A549 (cell line): ENCODE measurements at places on chromosomes 11 and 22. TPM values are rescaled to one million over a fixed set of nuclear protein-coding genes. Genes with fewer than 3 reads are reported as not detected.
A peak's percentile ranks its signal among the peaks of the same experiment; 100 is the strongest.

GRCh38 chr11:120398132-120398531 is 61.9 kb downstream of the ARHGEF12 start:
- no peak for DNase-seq

DNA sequence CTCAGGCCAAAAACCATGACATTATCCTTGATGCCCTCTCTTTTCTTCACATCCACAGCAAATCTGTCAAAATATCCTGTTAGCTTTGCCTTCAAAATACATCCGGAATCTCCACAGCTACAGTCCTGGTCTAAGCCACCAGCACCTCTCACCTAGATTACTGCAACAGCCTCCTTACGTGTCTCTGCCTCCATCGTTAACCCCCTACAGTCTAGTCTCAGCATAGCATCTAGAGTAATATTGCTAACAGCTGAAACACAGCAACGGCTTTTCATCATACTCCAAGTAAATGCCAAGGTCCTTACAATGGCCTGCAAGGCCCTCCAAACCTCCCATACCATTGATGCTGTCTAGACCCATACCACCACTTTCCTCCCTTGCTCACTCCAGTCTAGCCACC is 4.4 kb downstream of the TSG101 start:
- peak; percentile 46 for DNase-seq

GRCh38 chr22:23216461-23217170 is 36.3 kb downstream of the BCR start:
- no peak for DNase-seq

DNA sequence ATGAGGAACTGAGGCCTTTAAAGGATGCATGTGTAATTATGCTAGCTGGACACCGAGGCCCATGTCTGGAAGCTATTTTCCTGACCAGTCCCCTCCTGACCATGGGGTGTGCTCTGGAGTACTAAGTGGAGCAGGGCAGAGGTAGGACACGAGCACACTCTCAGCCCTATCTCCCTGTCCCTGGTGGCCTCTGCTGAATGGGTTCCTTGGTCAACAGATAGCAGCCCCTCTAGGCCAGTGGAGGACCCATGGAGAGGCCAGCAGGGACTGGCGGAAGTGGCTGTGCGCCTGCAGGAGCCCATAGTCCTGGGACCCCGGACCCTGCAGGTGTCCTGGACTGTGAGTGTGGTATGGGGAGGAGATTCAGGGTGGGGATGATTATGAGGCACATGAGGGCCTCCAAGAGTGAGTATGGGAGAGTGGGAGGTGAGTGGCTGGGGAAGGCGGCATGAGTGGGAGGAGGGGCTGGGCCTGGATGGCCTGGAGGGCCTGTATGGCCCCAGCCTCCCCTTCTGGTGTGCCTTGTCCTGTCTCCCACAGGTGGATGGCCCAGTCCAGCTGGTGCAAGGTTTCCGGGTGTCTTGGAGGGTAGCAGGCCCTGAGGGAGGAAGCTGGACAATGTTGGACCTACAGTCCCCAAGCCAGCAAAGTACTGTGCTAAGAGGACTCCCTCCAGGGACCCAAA is 9.5 kb downstream of the ROBO3 start:
- DNase-seq, result no peak

DNA sequence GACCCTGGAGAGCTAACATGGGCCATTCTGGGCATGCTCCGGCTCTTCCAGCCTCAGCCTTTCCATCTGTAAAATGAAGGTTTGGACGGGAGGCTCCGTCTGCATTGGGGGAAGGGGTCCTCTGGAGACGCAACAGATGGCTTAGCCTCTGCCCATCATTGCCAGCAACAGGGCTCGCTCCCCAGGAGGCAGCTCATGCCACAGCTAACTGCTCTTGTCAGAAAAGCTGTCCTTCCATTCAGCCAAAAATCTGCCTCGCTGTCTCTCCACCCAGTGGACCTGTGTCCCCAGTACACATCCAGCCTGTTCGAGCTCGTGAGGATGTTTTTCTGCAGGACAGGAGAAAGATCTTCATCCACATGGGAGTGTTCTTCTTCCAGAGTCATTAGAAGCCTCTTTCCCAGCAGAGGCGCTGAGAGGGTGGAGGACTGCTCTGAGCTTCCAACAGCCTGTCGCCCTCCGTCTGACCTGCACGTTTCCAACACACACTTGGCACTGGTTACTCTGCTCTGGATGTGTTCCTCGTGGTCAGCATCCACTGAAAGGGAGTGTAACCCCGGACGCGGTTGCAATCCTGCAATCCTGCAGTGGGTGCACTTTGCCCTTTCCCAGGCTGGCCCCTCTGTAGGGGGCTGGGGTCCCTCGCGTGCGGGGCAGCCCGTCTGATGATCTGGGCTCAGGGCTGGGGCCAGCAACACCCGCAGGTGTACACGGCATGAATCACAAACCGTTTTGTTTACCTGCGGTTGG is 1340.9 kb downstream of the TBC1D22A start:
- DNase-seq, result no peak

- DNase-seq, result no peak
Observed at GRCh38 chr11:116793772-116794097, 2.1 kb upstream of the APOA5 start.

- DNase-seq, result no peak
Observed at GRCh38 chr11:102097186-102097585, 13.1 kb upstream of the YAP1 start.

GRCh38 chr11:102154806-102155205 is 44.6 kb downstream of the YAP1 start:
- DNase-seq, result no peak

- DNase-seq, result no peak
Observed at GRCh38 chr11:122170815-122171475, 54.9 kb upstream of the BLID start.

- no peak for DNase-seq
Observed at GRCh38 chr22:40199223-40199622, 21.5 kb downstream of the TNRC6B start.

DNA sequence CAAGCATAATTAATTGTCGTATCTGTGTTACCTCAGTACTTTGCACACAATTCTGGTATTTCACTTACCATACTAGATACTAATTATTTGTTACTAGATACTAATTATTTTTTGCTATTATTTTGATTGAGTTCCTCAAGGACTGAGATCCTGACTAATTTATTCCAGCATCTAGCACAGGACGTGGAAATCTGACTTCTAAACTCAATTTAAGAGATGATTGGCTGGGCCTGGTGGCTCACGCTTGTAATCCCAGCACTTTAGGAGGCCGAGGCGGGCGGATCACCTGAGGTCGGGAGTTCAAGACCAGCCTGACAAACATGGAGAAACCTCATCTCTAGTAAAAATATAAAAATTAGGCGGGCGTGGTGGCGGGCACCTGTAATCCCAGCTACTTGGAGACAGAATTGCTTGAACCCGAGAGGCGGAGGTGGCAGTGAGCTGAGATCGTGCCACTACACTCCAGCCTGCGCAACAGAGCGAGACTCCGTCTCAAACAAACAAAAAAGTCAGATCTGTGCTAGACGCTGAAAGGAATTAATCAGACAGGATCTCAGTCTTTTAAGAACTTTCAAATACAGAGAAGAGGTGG is 527 bp upstream of the MRPL48 start:
- DNase-seq, result no peak

- peak; percentile 37 for DNase-seq
Observed at GRCh38 chr11:47616726-47617416, 22.7 kb upstream of the C1QTNF4 start.

DNA sequence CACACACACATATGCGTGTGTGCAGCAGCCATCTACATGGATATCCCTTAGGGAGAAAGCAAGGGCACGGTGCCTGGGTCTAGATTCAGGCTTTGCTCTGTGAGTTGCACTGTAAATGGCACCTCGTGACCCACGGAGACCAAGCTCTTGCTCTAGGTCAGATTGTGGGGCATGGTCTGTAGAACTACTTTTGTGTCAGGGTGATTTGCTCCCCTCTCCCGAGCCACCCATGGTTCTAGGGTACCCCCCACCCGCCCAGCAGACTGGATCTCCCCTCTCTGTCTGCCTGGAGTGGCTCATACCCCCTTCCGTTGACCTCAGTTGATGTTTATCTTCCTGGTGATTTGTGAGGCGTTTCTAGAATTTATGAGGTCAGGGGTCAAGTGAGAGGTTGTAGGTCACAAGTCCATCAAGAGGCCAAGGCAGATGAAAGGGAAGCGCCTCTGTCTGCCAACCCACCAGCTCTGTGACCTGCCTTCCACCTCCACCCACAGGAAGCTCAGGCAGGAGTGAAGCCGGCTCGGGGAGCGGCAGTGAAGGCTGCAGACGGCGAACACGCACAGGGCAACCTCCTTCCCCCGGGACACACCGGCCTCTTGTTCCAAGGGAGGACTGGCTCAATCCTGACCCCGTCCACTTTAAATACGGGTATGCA is 76.2 kb upstream of the TTLL12 start:
- no peak for DNase-seq

DNA sequence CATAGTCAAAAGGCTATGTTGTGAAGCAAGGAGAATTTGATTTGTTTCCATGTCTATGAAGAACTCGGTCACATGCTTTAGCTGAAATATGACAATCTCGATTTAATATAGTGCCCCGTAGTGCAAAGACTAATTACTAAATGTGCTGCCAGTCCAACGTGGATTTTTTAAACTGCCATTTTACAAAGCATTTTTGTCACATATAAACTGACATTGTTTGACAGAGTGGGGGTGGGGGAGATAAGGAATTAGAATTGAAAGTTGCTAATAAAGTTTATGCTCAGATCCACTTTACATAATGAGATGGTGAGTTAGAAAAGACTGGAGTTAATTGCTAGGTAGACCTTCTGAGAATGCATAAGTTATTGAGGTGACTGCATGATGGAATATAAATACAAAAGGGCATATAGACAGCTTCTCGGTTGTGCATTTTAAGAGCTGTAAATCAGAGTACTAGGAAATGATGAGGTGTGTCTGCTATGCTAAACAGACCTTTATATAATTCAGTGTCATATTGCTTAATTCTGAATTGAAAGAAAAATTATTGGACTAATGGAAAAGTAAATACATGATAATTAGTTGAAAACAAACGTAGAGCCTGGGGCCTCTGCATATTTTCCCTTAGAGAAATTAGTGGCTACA is 158.9 kb upstream of the MTNR1B start:
- DNase-seq, result no peak

GRCh38 chr11:8830641-8831040 is 80.3 kb upstream of the AKIP1 start:
- DNase-seq, result no peak

- DNase-seq, result no peak
Observed at GRCh38 chr11:124869331-124869730, 4.1 kb downstream of the ROBO3 start.

BDNF gene
- polyA plus RNA-seq, result 15.6 to 18.8 TPM (median 16.4 TPM) in 3 replicates
